ENCODE measurements at places on chromosomes 6 and 20.
A peak's percentile ranks its signal among the peaks of the same experiment; 100 is the strongest.

DNA sequence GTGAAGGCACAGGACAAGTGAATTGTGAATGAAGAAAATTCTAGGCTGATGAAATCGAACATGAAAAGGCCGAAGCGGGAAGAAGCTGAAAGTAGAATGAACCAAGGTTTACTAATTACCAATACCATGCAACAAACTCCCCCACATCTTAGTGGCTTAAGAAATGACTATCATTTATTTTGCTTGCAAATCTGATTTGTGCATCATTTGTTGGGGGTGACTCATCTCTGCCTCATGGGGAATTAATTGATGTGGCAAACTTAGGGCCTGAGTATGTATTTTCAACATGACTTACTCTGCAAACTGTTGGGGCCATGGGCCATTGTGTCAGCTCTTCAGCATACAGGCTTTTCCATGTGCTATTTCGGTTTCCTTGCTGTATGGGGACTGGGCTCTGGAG lies 26.8 kb downstream of the PPP1R14C start:
- no peaks in the 10 kb centered on the region for H3K4me1 ChIP-seq
- no peaks in the 10 kb centered on the region for H3K36me3 ChIP-seq
- H3K4me3 ChIP-seq, result no peak overlapping the region
- no peak for DNase-seq

DNA sequence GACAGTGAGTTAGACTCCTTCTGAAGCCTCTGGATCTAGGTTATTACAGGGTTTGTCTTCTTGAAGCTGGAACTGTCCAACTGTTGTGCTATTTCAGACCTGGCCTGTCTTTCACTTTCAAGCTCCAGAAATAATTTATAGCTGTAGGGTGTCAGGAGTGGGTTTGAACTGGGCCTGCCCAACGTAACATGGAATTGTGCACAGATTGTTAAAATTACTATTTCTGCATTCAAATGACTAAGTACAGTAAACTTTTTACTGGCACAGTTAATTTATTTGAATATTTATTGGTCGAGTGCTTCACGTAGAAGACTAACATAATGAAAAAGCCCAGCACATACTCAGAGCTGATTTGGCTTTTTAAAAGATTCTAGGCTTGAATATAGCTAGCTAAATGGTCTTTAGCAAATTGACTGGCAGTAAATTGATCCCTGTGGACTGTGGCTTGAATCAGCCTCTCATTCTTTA lies 74.3 kb downstream of the ARID1B start:
- H3K27ac ChIP-seq, result no peak overlapping the region
- peaks cover 6% of the 10 kb centered on the region for H3K4me1 ChIP-seq
- H3K36me3 ChIP-seq, result no peaks in the 10 kb centered on the region
- H3K4me3 ChIP-seq, result no peak overlapping the region
- DNase-seq, result no peak
- H3K27me3 ChIP-seq, result no peaks in the 10 kb centered on the region

DNA sequence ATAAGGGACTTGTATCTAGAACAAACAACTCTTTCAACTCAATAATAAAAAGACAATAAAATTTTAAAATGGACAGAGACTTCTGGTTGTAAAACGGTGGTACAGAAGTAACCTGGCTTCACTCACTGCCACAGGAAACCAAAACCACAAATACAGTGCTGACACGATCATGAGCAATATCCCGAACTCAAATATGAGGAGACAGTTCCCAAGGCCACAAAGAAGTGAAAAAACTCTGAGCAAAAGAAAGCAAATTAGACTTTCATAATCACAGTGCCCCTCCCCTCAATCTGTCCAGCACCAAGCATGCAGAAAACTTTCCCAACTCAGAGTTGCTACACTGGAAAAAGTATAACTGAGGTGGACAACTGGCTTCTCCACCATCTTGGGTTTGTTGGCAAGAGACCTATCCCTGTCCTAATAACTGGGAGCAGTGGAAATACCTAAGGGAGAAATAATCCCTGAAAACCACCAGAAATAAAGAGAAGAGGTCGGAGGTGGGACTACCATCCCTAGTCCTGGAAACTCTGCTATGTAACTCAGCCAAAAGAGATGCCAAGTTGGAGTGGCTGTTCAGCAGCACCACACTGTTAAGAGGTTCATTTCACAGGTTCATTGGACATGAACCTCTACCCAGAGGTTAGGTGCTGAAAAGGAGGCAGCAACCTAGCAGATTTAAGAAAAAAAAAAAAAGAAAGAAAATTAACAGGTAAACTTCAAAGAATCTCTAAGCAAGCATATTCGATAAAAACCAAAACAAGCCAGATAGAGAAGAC lies 55.5 kb downstream of the REV3L start:
- no peak overlapping the region for H3K27ac ChIP-seq
- H3K36me3 ChIP-seq, result no peaks in the 10 kb centered on the region
- H3K27me3 ChIP-seq, result no peaks in the 10 kb centered on the region
- DNase-seq, result no peak

DNA sequence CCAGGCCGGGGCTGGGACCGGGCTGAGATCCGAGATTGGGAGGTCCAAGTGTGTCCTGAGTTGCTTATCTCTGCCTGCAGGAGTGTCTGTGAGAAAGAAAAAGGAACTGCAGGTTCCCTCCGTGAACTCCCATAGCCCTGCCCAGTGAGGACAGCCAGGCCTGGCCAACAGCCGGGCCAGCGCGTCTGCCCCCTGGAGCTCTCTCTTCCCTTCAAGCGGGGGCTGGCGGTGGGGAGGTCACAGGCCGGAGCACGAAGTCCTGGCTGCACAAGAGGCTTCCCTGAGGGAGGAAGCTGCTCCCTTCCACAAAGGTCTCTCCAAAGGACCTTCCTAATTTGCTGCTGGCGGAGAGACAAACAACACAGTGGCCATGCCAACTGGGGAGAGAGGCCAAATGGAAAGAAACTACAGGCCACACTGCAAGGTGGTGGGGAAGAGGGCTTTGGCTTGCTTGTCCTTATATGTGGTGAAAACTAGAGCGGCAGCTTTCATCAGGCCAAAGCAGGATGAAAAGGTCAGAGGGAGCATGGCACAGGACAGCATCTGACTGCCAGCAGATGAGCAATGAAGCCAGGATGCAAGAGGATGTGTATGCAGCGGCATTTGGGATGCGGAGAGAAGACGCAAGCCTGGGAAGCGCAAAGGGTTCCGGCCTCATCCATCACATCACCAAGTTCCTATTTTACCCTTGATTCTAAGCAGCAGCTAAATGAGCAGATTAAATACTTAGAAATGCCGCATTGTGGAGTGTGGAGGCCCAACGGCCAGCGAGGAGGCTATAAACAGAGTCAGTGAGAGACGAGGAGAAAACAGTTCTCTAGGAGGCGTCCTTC lies 260.0 kb downstream of the ERMARD start:
- H3K27ac ChIP-seq, result no peak overlapping the region
- no peaks in the 10 kb centered on the region for H3K27me3 ChIP-seq
- H3K4me3 ChIP-seq, result no peak overlapping the region

- no peak overlapping the region for H3K27ac ChIP-seq
- no peaks in the 10 kb centered on the region for H3K27me3 ChIP-seq
- DNase-seq, result no peak
These were observed 11.5 kb upstream of the IL20RA start for GRCh38 chr6:137056121-137056880.

- H3K27me3 ChIP-seq, result no peaks in the 10 kb centered on the region
- H3K4me1 ChIP-seq, result no peaks in the 10 kb centered on the region
- no peak overlapping the region for H3K4me3 ChIP-seq
- no peaks in the 10 kb centered on the region for H3K36me3 ChIP-seq
- no peak for DNase-seq
These were observed 274.1 kb downstream of the CLIC5 start for GRCh38 chr6:45741437-45742171.

DNA sequence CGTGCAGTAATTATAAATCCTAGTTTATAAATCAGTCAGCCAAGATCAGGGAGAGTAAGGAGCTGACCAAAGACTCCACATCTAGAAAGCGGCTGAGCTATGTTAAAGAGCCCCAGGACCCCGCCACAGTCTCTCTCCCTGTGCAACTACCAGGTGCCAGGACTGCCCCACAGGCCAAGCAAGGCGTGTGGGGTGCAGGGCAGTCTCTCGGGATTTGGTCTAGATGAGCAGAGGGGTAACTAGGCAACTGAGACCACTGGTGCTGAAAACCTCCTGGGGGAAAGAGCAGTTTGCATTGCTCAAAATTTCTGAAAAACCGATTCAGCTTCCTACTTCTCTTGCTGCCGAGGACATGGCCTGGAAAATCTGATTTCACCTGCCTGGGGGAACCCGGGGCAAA lies 10.4 kb downstream of the PMEPA1 start:
- no peak for DNase-seq
- no peak overlapping the region for H3K4me3 ChIP-seq
- H3K4me1 ChIP-seq, result peaks cover 7% of the 10 kb centered on the region

DNA sequence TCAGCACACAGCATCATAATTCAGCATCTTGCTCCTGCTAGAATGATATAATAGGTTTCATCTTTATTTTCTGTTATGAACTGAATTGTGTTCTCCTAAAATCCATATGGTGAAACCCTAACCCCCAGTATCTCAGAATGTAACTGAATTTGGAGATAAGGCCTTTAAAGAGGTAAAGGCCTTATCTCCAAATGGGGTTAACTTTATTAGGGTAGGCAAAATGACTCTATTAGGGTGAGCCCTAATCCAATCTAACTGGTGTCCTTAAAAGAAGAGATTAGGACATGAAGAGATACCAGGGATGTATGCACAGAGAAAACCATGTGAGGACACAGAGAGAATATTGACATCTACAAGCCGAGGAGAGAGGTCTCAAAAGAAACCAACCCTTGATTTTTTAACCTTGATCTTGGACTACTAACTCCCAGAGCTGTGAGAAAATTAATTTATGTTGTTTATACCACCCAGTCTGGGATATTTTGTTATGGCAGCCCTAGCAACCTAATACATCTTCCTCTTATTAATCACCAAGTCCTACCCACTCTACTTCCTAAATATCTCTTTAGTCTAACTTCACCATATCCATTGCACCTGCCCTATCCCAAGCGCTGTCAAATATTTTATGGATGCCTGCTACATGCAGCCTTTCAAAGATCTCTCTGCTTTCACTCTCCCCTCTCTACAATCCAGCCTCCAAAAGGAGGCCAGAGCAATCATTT lies 8.5 kb upstream of the MRS2 start:
- no peaks in the 10 kb centered on the region for H3K27me3 ChIP-seq
- no peak overlapping the region for H3K4me3 ChIP-seq
- no peak overlapping the region for H3K27ac ChIP-seq
- H3K4me1 ChIP-seq, result peaks cover under 1% of the 10 kb centered on the region
- DNase-seq, result peak; percentile 35

DNA sequence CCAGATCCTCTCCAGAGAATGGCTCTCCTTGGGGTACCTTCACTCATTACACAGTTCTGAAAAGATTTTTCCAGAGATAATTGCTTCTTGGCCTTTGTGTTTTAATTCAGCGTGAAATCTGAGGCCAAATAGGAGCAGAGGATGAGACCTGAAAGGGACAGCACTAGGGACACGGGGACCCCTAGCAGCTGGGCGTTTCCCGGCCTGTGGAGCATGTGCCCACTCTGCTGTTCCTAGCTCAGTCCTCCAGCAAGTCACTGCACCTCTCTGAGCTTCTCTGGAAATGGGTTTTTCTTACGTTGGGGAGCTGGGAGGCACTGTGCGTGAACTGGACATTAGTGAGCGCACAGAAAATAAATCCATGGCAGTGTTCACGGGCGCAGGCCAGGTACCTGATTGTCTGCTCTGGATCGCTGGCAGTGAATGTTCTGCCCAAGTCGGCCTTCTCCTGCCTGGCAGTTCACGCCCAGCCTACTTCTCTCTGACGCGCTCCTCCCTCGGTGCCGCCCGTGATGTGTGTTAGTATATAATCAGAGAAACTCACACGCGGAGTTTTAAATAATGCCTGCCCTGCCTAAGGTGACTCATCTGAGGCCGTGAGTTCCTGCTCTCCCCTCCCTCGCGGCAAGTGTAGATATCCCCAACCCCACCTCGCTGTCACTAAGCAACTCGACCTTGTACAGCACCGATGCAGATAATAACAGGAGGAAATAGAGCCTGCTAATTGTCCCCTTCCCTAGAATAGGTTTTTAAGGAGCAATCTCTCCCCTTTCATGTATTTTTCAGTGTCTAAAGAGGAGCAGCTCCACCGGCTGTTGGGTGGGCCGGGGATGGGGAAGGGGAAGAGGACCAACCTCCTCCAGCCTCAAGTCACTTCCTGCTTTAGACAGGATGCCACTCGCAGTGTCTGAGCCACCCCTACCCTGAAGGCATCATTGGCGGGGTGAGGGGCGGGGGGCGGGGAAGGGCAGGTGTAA lies 2.7 kb upstream of the TUBB2A start:
- H3K4me3 ChIP-seq, result no peak overlapping the region
- H3K27me3 ChIP-seq, result no peaks in the 10 kb centered on the region
- peaks cover 20% of the 10 kb centered on the region for H3K4me1 ChIP-seq
- peak; percentile 83 for DNase-seq

DNA sequence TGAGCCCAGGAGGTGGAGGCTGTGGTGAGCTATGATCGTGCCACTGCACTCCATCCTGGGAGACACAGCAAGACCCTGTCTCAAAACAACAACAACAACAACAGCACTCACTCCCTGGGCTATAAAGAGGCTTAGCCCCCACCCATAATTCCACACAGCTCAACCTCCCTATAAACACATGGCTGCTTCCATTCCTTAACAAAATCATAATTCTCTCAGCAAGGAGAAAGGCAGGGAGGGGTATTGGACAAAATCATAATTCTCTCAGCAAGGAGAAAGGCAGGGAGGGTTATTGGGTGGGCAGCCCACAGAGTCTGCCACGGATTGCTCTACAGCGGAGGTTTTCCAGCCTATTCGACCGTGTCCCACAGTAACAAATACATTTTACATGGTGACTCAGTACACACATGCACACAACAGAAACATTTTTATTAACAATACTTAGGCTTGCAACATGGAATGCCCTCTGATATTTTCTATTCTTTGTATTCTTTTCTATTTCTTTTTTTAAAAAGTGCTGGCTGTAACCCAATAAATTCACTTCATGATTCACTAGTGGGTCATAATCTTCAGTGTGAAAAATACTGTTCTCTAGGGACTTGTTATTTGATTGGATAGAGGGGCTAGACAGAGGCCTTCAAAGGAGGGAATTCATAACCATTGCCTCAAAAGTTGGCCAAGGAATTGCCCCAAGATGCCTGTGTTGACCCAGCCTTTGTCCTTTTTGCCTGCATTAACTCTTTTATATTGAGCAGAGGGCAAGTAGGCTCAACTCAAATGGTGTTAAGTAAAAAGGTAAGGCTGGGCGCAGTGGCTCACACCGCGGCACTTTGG lies 50.6 kb upstream of the ZMYND8 start:
- no peak overlapping the region for H3K27ac ChIP-seq
- no peak for DNase-seq
- H3K4me1 ChIP-seq, result no peaks in the 10 kb centered on the region
- no peaks in the 10 kb centered on the region for H3K36me3 ChIP-seq
- H3K4me3 ChIP-seq, result no peak overlapping the region
- H3K27me3 ChIP-seq, result no peaks in the 10 kb centered on the region

- H3K27me3 ChIP-seq, result no peaks in the 10 kb centered on the region
- no peaks in the 10 kb centered on the region for H3K36me3 ChIP-seq
- no peak overlapping the region for H3K4me3 ChIP-seq
- peak; percentile 73 for DNase-seq
These were observed 257.5 kb downstream of the ARID1B start for GRCh38 chr6:157034436-157035230.

All from mesendoderm (in vitro differentiated cells).